OCI-M1 (cell line): ENCODE measurements at places on chromosomes 5 and 9.

- no peak for DNase-seq
Measured at GRCh38 chr5:60886158-60886557, 42.1 kb upstream of the ELOVL7 start.

DNA sequence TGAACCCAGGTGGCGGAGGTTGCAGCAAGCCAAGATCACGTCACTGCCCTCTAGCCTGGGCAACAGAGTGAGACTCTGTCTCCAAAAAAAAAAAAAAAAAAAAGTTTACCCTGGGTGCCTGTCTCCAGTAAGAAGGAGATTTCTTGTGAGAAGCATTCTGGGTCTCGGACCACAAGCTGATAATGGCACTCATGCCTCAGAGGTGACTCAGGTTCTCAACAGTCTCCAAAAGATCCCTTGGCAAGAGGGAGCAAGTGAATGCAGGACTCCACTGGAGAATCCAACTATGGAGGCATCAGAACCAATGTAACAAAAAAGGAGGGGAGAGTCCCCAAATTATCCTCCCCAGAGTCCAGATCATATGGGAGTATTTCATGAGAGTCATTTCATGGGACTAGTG is 106.0 kb upstream of the LRRTM2 start:
- no peak for DNase-seq

- peak; percentile 86 for DNase-seq
Measured at GRCh38 chr5:170225326-170226128, 7.3 kb upstream of the C5orf58 start.

DNA sequence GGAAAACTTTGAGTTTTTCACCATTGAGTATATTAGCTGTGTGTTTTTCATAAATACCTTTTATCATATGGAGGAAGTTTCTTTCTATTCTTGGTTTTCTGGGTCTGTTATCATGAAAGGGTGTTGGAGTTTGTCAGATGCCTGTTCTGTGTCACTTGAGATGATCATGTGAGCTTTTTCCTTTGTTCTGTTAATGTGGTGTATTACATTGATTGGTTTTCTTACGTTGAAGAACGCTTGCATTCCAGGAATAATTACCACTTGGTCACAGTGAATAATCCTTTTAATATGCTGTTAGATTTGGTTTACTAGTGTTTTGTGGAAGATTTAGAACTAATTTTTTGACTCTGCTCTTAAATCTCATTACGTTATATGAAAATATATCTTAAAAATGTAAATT is 7.8 kb downstream of the PLEKHG4B start:
- no peak for DNase-seq

DNA sequence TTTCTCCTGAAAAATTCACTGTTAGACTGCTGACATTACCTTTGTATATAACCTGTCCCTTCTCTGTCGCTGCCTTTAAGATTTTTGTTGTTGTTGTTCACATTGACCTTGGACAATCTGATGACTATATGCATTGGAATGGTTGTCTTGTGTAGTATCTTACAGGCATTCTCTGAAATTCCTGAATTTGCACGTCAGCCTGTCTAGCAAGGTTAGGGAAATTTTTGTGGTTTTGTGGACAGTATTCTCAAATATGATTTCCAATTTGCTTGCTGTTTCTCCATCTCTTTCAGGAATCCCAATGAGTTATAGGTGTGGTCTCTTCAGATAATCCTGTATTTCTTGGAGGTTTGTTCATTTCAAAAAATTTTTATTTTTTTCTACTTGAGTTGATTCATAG is 140.8 kb downstream of the PRR16 start:
- no peak for DNase-seq

GRCh38 chr5:151739939-151740335 is 18.5 kb downstream of the ATOX1 start:
- no peak for DNase-seq

DNA sequence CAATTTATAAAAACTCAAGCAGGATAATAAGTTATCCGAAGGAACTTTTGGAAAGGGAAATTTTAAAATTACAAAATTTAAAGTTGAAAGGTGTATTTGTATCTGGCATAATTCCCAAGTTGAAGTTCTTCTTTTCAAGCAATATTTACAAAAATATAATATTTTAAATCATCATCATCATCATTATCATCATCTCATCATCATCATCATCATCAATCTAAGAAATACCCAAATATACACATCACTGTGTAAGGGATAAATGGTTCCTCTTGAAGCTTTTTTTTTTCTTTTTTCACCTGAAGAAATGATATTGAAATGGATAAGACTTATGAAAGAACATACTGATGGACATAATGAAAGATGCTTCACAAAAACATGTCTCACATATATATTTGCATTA is 254.9 kb upstream of the ARRDC3 start:
- no peak for DNase-seq

- DNase-seq: no peak
Measured at GRCh38 chr5:79849486-79850315, 141.4 kb downstream of the MTX3 start.

GRCh38 chr9:91766315-91767069 is 183.5 kb downstream of the ROR2 start:
- no peak for DNase-seq

DNA sequence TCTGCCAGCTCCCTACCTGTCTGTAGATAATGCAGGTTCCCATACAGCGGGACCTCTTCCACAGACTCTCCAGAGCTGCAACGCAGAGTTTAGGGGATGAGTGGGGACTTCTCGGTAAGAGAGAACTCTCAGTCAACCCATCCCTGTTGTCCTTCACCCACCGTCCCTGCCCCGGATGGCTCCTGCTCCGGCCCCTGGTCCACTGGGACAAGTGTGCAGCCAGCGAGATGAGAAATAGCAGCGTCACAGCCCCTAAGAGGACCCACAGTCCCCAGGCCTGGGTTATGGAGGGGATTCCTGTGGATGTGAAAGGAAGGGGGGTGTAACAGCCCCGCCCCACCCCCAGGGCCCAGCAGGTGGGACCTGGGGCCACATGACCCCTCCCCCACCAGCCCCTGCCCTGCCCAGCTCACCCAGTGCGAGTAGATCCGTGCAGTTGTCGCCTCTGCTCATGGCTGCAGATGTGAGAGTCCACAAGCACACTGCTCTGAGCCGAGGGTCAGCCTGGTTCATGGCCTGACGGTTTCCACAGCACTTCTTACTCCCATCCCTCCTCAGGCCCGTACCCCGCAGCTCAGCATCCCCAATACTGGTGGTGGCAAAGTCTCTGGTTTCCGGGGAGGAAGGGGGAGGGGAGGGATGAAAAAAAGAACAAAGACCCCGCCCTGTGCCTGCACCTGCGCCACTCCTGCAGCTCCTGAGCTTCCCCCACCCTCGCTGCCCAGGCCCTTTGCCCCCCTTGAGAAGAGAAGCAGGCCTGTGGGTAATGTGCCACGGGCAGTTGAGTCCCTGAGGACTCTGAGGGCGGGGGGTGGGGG is at the start of gene SIT1:
TSS of gene SIT1 (minus strand) at position 591 of the 818 bp plus-strand sequence. CDS start at position 513, 78 bp downstream.
- DNase-seq: no peak

- DNase-seq: no peak
Measured at GRCh38 chr5:92801911-92802310, 779.1 kb downstream of the NR2F1-AS1 start.

DNA sequence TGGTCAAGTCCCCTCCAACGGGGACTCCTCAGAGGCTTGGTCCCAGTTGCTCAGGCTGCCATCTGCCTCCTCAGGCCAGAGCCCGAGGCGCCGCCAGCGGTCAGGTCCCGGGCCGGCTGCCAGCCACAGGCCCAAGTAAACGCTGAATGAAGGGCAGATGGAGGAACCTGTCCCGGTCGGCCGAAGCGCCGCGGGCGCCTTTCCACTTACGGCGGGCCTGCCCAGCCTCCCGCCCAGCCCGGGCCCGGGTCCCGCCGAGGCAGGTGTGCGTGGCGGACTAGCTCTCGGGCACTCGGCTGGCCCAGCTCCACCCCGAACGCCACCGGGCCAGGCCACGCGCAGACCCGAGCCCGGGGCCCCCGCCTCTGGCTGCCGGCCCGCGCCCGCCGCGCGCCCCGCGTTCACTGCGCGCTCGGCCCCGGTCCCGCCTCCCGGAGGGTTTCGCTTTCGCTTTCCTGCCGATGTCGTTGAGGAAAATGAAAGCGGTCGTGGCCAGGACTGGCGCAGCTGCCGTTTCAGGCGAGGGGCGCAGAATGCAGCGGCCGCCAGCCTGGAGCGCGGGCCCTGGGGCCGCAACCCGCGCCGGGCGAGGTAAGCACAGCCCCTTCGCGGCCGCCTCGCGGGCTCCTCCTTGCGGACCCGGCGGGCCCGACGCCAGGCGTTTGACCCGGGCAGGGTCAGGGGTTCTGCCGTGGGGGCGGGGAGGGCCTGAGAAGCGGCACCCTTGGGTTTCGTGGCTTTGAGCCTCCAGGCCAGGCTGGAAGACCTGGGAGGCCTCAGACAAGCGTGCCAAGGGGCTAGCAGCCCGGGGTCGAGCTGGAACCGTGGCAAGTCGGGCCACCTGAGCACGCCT is 41.2 kb downstream of the SLC22A5 start:
- DNase-seq: peak; percentile 95

DNA sequence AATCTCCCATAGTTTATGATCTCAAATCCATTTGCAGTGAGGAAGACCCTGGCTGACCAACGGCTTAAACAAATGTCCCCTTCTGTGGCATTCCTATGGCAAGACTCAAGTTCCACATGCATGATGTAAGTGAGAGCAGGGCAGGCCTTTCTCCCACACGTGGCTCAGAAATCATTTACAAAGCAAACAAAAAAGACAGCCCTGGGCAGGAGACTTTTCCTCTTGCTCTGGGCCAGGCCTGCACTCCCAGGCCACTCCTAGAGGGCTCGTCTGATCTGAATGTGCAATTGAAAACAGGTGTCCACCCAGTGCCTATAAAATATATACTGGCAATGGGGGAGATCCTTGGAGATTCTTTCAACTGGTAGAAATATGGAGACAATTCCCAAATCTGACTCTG is 123.1 kb downstream of the DMRT2 start:
- DNase-seq: no peak
